Naive thymus-derived CD4-positive, alpha-beta T cell (primary cell): ENCODE measurements at places on chromosomes 4 and X.

- DNase-seq, result no peak
Observed at GRCh38 chr4:110068248-110068647, 130.2 kb downstream of the ELOVL6 start.

DNA sequence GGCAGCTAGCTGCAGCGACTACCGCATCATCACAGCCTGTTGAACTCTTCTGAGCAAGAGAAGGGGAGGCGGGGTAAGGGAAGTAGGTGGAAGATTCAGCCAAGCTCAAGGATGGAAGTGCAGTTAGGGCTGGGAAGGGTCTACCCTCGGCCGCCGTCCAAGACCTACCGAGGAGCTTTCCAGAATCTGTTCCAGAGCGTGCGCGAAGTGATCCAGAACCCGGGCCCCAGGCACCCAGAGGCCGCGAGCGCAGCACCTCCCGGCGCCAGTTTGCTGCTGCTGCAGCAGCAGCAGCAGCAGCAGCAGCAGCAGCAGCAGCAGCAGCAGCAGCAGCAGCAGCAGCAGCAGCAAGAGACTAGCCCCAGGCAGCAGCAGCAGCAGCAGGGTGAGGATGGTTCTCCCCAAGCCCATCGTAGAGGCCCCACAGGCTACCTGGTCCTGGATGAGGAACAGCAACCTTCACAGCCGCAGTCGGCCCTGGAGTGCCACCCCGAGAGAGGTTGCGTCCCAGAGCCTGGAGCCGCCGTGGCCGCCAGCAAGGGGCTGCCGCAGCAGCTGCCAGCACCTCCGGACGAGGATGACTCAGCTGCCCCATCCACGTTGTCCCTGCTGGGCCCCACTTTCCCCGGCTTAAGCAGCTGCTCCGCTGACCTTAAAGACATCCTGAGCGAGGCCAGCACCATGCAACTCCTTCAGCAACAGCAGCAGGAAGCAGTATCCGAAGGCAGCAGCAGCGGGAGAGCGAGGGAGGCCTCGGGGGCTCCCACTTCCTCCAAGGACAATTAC lies 1.4 kb downstream of the AR start:
- no peak for DNase-seq

DNA sequence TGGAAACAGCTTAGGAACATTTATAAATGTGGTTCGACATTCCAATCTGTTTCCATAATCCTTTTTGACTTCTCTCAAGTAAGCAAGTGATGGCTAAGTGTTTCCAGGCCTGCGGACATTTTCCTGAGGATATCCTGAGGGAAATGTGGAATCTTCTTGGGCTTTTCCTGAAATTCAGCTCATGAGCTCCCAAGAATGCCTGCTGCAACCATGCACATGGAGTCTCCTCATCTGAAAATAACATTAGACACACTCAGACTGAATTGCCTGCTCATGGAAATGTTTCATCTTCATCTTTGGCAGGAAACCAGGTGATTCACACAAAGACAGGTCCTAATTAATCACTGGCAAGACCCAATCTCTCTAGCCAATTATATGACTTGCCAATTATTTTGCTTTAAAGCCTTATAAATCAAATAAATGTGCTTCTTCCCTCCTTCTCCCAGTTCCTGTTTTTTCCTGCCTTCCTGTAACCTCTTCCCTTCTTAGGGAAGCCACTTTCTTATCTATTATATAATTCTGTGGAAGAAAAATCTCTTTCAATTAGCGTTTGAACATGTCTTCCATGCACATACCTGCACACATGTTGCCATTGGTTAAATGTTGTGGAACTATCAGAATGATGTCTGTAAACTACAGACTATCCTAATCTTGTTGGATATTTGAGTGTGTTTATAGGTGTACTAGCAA lies 104.6 kb upstream of the MXRA5 start:
- DNase-seq, result no peak

GRCh38 chr4:186723292-186724057 lies at the start of gene FAT1:
Gene FAT1 (minus strand): TSS chr4:186723856. CDS start chr4:186709827, 14,029 bp downstream.
- no peak for DNase-seq

GRCh38 chrX:42485601-42486000 lies 292.4 kb downstream of the PPP1R2C start:
- no peak for DNase-seq

- DNase-seq, result no peak
Observed at GRCh38 chr4:129218897-129219296, 122.9 kb downstream of the C4orf33 start.

DNA sequence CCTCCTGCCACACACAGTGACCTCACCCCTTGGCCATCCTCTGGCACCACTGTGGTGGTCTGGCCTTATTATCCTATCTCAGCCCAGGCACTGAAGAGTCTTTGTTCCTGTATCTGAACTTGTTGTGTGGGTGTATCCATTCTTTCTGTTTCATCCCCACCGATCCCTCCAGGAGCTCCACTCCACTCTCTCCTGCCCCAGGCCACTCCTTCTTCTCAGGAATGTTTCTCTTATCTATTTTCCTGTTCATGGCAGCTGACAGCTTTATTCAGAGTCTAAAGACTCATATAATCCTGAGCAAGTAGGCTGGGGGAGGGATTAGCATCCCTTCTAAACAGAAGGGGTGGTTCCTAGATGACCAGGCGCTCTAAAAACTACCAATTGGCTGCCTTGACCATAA lies 150.0 kb downstream of the ANAPC10 start:
- no peak for DNase-seq

DNA sequence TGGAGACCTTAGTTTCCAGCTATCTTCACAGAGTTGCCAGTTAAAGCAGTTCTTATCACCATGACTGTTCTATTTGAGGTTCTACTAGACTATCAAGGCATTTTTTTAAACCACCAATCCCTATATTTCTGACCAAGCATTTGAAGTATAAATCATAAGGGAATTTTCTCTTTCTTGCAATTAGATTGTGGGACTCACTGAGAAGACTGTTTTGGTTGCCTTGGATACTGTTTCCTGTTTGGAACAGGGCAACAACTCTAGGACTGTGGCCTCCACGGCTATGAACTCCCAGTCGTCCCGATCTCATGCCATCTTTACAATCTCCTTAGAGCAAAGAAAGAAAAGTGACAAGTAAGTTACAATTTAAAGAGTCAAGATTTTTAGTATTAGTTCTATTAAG lies 11.8 kb downstream of the KIF4A start:
- DNase-seq, result no peak

DNA sequence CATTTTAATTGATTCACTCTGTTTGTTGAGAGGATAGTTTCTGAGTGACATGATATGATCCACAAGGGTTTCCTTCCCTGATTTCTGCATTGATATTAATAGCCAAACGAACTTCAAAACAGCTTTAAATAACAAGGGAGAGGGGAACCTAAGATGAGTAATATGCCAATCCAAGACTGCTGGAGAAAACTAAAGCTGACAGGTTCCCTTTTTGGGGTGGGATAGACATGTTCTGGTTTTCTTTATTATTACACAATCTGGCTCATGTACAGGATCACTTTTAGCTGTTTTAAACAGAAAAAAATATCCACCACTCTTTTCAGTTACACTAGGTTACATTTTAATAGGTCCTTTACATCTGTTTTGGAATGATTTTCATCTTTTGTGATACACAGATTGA lies 182.2 kb downstream of the AR start:
- DNase-seq, result no peak

GRCh38 chr4:74499986-74500781 lies 55.2 kb downstream of the AREG start:
- DNase-seq, result no peak

GRCh38 chr4:2820216-2820982 lies 23.2 kb upstream of the ADD1 start:
- no peak for DNase-seq

DNA sequence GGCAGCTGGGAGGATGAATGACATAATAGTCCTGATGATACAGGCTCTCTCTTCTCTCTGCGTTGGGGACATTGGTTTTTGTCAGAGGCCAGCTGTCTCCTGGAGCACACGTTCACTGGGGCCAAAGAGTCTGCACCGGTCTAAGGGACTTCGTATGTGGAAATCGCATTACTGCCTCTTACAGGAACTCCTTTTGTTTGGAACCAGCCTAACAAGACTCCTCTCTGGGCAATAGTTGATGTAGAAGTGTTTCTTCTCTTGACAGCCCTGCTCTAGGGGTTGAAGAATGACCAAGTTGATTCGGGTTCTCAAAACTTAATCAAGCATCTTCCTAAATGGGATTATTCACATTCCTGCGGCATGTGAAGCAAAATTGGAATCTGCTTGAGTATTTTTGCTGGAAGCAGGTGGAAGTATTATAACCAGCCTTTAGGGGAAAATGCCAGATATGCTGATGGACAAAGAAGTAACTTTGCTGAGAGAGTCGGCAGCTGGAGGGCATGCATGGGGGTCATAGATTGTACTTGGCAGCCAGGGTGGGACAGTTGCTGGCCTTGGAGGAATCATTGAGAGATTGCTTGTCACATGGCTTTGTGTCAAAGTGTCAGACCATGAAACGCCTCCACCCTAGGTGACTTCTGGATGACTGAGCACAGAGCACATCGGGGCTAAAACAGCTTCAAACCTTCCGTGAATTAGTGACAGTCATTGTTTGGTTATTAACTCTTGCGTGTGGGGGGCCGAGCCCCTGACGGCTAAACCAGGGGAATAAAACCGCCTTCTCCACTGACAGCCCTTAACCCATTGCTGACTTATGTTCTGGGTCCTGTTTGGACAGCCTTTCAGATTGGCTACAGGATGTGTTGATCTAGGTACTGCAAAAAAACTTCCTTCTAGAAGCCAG lies 34.4 kb upstream of the SLC34A2 start:
- no peak for DNase-seq

DNA sequence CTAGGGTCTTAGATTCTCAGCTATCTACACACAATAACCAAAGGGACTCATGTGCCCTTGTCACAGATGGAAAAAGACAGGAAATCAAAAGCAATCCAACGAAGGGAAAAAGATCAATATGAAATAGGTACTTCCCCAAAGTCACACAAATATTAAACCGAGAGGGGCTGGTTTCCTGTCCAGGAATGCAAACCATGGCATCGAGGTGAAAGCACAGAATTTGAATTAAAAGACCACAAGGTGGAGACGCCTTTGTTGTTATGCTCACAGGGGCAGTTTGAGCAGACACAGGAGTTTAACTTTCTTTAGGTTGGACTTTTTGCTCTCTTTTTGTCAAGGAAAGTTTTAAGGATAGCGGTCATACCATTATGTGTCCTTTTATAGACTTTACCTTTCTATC lies 14.3 kb downstream of the H2BW1 start:
- no peak for DNase-seq

DNA sequence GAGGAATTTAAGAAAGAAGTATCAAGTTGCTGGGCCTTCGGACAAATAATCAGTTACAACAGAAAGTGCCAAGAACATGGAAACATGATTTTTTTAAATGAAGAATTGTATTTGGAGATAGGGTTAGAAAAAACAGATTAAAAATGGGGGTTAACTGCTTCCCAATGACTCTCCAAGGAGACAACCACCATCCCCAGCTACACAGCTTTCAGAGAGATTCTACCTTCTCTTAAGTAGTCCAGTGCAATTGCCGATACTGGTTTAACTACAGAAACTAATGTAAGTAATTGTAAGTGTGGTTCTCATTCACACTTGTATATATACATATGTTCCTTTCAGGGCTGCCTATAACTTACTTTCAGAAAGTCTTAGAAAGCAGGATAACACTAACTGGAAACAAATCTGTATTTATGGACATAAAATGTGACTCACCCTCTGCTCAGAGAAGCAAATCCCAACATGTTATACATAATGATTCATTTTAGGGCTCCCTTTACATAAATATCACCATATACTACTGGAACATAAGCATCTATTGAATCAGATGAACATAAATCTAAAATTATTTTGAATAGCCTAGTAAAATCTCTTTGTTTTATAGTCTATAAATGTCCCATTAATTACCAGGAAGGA lies 248.9 kb upstream of the UGT8 start:
- DNase-seq, result no peak

DNA sequence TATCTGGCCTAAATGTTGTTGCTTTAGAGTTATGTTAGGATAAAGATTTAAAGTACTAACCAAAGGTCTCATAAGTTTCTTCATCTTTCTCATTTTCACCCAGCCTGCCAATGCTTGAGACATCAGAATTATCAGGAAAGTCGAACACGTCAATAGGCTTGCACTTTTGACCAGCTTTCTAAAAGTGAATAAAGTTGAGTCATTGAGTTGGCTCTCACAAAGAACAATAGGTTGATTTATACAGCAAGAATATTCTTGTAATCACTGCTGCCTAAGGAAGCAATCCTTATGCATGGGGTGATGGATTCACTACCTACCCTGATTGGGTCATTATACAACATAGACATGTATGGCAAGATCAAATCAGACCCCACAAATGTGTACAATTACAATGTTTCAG lies 5.0 kb downstream of the CENPU start:
- DNase-seq, result no peak

GRCh38 chr4:46994007-46994405 lies 625 bp upstream of the GABRA4 start:
- no peak for DNase-seq

DNA sequence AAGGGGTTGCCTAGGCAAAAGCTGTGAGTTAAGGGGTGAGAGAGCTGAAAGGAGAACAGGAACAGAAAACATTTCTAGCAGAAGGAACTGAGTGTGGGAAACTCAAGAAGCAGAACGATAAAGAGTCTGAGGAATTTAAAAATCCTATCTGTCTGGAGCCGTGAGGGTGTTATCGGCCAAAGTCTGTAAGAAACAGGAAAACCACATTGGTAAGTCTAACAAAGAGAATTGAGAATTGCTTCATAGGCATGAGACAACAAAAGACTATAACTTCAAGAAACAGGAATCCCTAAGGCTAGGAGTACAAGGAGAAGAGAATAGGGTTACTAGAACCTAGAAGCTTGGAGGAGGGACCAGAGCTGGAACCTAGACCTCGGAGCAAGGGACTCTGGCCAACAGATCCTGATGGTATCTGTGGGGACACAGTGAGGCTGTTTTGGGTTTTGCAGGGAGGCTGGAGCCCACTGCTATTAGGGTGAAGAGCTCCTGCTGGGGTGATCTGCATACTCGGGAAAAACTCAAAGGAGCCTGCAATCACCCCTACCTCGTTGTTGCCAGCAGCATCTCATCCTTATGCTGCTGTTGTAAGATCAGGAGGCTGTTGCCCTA lies 175.6 kb downstream of the FBXO8 start:
- DNase-seq, result no peak

GRCh38 chr4:136463941-136464340 lies 1068.4 kb downstream of the PCDH18 start:
- no peak for DNase-seq

- no peak for DNase-seq
Observed at GRCh38 chrX:13411496-13412207, 91.8 kb upstream of the ATXN3L start.
